ENCODE measurements at places on chromosomes 12 and 14.
A peak's percentile ranks its signal among the peaks of the same experiment; 100 is the strongest.

GRCh38 chr14:87131879-87132278, 861.1 kb downstream of the GALC start:
- no peak for DNase-seq

DNA sequence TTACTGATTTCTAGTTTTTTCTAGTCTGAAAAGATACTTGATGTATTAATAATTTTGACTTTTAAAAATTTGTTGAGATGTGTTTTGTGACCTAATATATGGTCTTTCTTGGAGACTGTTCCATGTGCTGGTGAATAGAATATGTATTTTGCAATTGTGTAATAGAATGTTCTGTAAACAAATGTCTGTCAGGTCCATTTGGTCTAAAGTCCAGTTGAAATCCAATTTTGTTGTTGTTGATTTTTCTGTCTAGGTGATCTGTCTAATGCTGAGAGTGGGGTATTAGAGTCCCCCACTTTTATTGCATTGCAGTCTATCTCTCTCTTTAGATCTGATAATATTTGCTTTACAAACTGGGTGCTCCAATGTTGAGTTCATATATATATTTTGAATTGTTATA, 175.8 kb downstream of the RPAP3 start:
- DNase-seq = no peak

DNA sequence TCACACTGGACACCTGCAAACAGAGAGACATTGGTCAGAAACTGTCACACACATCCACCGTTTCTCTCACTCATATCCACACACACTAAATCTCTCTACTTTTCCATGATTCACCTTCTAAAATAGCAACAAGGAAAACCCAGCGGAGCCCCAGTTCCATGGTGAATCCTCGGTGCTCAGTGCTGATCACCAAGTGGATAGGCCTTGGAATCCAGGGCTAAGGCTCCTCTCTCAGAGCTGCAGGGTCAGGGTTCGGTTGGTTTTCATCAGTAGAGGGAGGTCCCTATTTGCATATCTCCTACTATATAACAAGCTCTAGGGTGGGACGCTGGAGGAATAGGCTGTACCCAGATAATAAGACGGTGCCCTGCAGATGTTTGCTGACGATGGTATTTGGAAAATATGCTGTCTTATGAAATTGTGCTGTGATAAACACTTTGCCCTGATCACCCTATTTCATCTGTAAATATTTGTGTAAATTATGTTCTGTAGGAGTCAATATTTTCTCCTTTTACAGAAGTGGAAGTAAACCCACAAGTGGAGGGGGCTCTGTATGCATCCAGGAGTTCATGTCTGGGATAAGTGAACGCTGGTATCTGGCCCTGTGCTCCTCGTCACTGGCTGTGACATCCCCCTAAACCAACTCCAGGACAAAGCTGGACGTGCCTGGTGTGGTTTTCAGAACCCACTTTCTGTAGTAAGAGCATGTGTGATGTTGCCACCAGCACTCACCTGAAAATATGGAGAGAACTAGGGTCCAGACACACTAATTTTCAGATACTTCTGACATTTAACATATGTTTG, 709.2 kb downstream of the TMEM121 start:
- DNase-seq = no peak

DNA sequence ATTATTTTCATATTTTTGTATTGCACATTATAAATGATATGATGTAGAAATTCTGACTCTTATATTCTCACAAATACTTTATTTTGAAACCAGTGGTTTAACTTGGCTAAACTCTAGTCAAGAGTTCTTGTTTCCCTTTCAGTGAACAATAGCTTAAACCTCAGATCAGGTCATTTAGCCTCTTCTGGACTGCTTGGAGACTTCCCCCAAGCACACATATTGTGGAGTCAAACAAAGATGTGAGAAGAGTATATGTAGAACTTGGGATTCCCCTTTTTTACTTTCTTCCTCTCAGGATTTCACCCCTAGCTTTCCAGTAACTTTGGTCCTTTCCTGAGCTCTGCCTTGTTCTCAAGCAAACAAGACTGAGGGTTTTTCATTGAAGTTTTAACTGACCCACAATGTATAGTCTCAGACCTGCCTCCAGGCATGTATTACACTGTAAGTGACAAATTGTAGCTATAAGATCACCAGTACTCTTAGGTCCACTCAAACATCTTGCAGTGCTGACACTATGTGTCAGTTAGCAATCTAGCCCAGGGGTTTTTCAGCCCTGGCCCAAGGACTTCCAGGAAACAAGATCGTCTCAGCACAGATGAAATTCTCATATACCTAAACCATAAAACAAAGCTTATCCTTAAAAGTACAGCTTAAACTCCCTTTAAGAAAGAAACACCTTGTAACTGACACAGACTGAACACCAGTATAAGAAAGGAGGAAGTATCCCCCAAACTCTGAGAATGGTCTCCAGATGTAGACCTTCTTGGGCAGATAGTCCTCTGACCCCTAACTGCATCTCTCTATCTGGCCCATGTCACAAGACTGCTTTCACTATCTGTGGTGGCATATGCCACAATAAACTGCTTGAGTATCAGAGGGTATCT, 98.6 kb downstream of the SLC6A15 start:
- no peak for DNase-seq

GRCh38 chr14:94907626-94908261, 137.8 kb upstream of the GSC start:
- no peak for DNase-seq

- peak; percentile 83 for DNase-seq
Measured at GRCh38 chr12:1661553-1662335, 29.1 kb upstream of the ADIPOR2 start.
